ENCODE measurements at places on chromosomes 5 and 9.

- DNase-seq, result no peak
Measured at GRCh38 chr5:2557435-2557834, 194.0 kb downstream of the IRX2 start.

DNA sequence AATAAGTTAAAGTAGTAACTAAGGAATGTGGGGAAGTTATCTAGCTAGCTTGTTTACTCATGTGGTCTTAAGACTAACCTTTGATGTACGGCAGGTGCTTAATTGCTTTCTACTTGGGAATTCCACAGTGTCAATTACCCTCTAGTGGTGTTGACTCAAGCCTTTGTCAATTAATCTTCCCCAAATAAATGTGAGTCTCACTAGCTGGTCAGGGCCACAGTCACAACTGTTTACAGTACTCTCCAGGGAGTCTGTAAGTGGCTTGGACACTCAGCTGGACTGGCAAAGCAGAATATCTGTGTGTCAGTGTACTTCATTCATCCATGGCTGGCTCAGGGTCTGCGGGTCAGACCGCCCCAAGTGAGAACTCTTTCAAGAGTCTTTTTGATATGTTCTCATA is 30.8 kb downstream of the SMIM3 start:
- no peak for DNase-seq

- DNase-seq, result peak; percentile 78
Measured at GRCh38 chr5:38922199-38922598, 76.4 kb downstream of the OSMR start.

- DNase-seq, result peak; percentile 37
Measured at GRCh38 chr5:82327941-82328340, 49.8 kb upstream of the RPS23 start.
